ENCODE measurements at places on chromosomes 5 and 9. TPM values are rescaled to one million over a fixed set of nuclear protein-coding genes. Genes with fewer than 3 reads are reported as not detected.

SPATA24 gene
- 17.1 TPM for total RNA-seq

PCDHGB3 gene
- total RNA-seq = 7.6 TPM

C5orf46 gene
- total RNA-seq = 2.0 TPM

ZNF483 gene
- 3.5 TPM for total RNA-seq

FABP6 gene
- total RNA-seq = 3.4 TPM

CCDC192 gene
- not detected for total RNA-seq

NDOR1 gene
- 5.5 TPM for total RNA-seq

LSM11 gene
- 1.3 TPM for total RNA-seq

PTTG1 gene
- total RNA-seq = 1.6 TPM

PCDHA12 gene
- not detected for total RNA-seq

SLC23A1 gene
- not detected for total RNA-seq

PKN3 gene
- 5.7 TPM for total RNA-seq

Data from Right ventricle myocardium superior (tissue), 1 donor.